ENCODE measurements at places on chromosomes 2 and 18. TPM values are rescaled to one million over a fixed set of nuclear protein-coding genes. Genes with fewer than 3 reads are reported as not detected.
A peak's percentile ranks its signal among the peaks of the same experiment; 100 is the strongest.

DNA sequence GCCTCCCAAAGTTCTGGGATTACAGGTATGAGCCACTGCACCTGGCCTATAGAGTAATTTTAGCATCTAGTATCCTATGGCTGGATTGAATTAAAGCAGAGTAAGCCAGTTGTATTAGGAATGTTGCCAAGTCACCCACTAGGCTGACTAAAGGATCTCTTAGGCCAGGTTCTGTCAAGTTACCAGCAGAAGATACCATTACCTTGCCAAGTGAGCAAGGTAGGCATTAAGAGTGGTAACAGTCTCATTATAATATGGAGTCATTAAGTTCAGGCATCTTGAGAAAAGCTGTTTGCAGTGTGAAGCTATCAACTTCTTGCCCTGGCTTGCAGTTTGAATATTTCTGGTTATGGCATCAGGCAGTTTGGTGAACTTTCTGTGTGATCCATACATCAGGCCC, 37.0 kb upstream of the MTCL1 start:
- no peak for DNase-seq

DNA sequence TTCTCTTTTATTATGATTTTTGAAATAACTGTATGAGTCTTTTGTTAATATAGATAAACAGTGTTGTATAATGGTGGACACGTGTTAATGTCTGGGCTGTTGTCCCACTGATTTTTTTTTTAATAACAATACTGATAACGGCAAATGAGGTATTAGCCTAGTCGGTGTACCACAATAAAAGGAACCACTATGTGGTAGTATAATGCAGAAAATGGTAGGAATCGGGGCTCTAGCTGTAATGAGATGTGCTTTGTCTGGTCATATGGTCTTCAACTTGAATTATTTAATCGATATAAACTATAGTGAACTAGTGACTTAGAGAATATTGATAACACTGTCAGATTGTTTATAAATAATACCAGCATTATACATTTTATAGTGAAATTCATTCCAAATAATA, 517.9 kb upstream of the SPHKAP start:
- DNase-seq: no peak

- no peak for DNase-seq
Measured at GRCh38 chr2:8103085-8103708, 578.7 kb upstream of the ID2 start.

Gene SFT2D3
- total RNA-seq: 6.4 TPM

- DNase-seq: no peak
Measured at GRCh38 chr18:25287106-25287505, 64.9 kb downstream of the ZNF521 start.

DNA sequence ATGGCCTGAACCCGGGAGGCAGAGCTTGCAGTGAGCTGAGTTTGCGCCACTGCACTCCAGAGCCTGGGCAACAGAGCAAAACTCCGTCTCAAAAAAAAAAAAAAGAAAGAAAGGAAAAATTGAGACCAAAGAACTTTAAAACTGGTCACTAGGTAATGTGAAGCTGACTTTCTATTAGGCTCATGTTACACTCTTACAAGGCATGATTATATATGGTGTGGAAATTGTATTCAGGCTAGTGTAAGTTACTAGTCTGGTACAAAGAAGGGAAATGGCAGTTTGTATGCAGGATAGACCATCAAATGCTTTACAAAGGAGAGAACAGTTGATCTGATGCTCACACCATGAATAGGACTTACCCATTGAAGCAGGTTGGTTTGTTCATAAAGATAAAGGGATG, 35.4 kb upstream of the ARMC9 start:
- no peak for DNase-seq

GRCh38 chr2:219386532-219387280, 1.0 kb downstream of the DNPEP start:
- no peak for DNase-seq

Gene MREG
- 15.0 TPM for total RNA-seq

Gene DARS1
- 97.8 TPM for total RNA-seq

Gene MSH2
- 44.1 TPM for total RNA-seq

GRCh38 chr2:180002198-180002770, 4.8 kb downstream of the CWC22 start:
- no peak for DNase-seq

- DNase-seq: no peak
Measured at GRCh38 chr2:64115808-64116598, 28.2 kb downstream of the PELI1 start.

DNA sequence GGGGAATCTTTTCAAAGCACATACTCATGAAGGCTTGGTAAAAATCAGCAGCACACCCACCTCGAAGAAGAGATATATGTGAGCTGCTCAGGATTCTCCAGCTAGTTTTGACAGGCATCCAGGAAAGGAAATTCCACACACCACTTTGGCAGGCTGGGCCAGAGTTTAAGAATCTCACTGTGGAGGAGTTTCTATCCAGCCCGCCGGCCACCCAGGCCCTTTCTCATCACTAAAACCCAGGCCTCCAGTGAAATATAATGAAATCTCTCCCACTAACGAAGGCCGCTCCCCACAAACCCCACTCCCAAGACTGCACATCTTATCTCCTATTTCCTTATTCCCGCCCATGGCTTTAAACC, 202.0 kb downstream of the GLI2 start:
- no peak for DNase-seq

Gene DOK6
- total RNA-seq: 0.03 TPM

DNA sequence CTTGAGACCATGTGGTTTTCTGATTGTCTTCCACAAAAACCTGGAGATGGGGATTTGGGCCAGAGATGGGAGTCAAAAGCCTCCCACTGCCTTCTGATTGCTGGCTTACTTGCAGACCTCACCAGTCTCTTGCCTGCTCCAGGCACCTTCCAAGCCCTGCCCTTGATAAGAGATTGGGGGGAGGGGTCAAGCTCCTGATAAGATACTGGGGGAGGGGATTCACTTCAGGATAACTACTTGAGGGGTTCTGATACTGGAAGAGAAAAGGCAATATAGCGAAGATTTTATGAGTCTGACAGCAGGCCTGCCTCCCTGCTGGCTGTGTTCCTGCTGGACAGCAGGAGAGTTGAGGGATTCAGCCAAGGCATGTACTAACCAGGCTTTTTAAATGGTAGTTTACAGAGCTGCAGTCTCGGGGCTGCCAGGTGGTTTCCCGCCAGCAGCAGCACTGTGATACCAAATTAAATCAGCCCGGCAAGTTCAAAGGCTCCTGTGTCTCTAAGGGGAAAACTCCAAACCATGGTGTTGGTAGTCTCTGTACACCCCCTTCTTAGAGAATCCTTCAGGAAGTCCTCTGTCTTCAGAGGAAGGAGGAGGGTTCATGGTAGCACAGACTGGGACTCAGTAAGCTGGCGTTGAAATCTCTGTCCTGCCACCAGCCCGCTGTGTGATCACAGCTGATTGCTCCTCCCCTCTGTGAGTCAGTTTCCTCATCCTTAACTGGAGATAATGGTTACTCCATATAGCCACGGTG, 58.3 kb downstream of the FBXO36 start:
- DNase-seq: no peak

- no peak for DNase-seq
Measured at GRCh38 chr18:61856678-61857077, 36.1 kb downstream of the RNF152 start.

DNA sequence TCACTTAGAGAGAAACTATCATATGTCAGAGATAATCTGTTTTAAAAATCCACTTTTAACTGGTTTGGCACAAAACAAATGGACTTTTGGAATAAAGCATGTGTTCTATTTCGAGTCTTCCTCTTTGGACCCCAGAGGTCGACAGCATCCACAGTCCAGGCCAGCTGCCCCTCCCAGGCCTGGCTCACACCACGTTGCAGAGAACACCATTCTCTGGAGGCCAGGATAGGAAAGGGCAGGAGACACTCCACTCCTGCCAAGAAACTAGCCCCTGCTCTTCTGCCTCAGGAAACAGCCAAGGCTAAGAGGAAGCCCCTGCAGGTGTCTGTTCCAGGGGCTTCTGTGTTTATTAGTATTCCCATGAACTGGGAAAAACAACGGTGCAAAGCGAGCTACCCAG, 456.6 kb upstream of the ID2 start:
- no peak for DNase-seq

DNA sequence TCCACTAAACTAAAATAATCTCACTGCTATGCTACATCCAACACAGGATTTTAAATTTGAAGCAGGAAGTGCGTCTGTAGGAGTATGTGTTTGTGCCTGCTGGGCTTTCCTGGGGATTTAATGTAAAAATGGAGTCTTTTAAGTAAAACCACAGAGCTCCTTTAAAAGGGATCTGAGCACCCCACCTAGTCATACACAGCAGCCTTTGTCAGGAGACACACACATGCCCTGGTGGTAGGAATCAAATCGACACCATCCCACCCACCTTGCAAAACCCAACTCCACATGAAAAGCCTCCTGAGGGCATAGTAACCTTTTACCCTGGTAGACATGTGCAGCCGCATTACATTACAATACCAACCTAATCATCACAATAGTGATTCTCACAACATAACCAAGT, 29.1 kb downstream of the UXS1 start:
- no peak for DNase-seq

DNA sequence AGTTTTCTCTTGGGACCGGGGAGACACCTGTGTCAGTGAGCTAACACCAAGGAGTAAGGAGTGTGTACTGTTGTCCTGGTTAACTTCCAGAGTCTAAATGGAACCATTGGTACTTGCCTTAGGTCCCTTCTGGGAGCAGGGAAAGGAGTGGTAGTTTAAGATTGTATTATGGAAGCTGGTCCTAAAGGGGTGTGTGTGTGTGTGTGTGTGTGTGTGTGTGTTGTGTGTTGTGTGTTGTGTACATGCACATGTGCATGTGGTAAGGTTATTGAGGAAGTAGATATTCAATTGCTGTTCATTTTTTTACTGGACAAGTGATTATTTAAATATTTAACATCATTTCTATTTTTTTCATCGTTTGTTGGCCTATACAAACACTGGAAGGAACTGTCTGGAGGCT, 1.4 kb downstream of the APLF start:
- DNase-seq: no peak

Gene PSMA8
- 0.87 TPM for total RNA-seq

GRCh38 chr18:79108549-79109215, 39.5 kb downstream of the ATP9B start:
- DNase-seq: no peak

Gene FAM117B
- 10.8 TPM for total RNA-seq

GRCh38 chr2:60158262-60158661, 395.2 kb downstream of the BCL11A start:
- DNase-seq: no peak

Gene HOXD4
- not detected for total RNA-seq

Gene COLEC12
- total RNA-seq: 0.05 TPM

GRCh38 chr2:232275670-232276069, 102.9 kb upstream of the ALPP start:
- no peak for DNase-seq

Gene ANKRD62
- total RNA-seq: not detected

Gene RMND5A
- 35.4 TPM for total RNA-seq

Gene FAHD2B
- 7.6 TPM for total RNA-seq

DNA sequence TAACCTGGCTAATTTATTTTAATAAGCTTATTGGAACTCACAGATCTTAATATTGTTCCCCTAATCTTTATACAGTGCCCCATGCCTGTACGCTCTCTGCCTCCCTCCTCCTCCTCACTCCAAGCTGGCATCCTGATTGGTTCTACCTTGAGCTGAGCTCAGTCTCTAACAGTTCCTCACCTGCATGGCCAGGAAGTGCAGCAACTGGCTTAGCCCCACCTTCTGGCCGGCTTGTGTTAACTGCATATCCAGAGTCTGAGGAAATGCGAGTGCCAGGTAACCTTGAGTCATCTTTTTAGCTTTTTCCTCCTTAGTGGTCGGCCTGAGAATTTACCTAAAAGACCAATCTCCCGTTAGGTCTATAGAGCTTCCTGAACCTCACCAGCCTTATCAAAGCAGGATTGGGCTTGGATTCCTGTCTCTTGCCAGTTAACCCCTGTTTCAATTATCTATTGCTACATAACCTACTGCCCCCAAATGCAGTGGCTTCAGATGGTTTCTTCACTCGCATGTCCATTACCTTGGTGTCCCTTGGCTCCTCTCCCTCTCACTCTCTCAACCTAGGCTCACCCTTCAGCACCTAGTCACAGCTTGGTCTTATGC, 89.5 kb upstream of the STK39 start:
- DNase-seq: peak; percentile 47

- DNase-seq: no peak
Measured at GRCh38 chr2:35417293-35417692, 938.3 kb upstream of the CRIM1 start.

DNA sequence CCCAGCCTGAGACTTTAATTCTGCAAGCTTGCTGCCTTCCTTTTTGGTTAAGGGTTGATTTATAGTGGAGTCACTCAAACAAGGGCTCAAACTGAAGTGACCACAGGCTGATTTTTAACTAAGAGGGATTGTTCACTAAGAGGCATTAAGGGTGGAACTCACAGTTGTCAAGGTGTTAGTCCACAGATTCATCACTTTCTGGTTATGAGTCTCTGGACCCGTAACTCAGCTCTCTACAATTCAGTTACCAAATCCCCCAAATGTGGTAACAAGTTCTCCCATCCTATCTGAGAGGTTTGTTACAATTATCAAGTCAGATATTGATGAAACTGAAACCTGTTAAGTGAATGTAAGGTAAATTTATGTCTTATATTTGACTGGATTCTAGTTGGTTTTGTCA, 185.9 kb upstream of the KLHL14 start:
- no peak for DNase-seq

GRCh38 chr2:45337481-45337880, 273.6 kb downstream of the SRBD1 start:
- DNase-seq: no peak

GRCh38 chr18:63155169-63155852, 164.3 kb downstream of the BCL2 start:
- peak; percentile 79 for DNase-seq

Gene HPCAL1
- 44.7 TPM for total RNA-seq

Gene SCN9A
- not detected for total RNA-seq

DNA sequence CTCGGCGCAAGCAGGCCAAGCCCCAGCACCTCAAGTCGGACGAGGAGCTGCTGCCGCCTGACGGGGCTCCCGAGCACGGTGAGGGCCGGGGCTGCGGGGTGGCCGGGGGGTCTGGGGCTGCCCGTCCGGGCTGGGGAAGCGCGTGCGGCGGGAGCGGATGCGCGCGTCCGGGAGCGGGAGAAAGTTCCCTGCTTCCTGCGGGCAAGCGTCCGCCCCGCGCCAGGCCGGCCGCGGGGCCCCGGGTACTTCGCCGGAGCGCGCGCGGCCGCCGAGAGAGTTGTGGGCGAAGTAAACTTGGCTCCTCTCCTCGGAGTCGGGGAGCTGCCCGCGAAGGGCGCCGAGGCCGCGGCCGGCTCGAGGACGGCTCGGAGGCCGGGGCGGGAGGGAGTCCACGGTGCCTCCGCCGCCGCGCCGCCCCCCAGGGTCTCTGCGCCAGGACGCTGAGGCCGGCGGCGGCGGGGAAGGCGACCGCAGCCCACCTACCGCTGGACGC, 707 bp downstream of the SALL3 start:
- DNase-seq: no peak

DNA sequence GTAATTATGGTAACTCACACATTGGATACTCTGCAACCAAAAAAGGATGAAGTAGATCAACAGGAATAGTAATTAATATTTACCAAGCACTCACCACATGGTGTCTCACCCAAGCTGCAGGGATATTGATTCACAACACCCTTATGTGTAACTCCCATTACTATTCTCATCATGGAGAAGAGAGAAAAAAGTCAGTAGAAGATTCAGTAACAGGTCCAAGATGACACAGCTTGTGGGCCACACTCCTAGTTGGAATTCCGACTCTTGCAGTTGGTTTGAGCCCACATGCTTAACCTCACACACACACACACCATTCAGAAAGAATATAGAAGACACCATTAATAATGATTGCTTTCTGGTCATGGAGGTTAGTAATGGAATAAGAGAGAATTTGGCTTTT, 1.7 kb upstream of the MLPH start:
- DNase-seq: no peak

Data from activated T-cell treated with anti-CD3 and anti-CD28 coated beads, Interleukin-2, amount 50 U/mL, for 4 hours (primary cell).